ENCODE measurements at places on chromosomes 4 and X.

DNA sequence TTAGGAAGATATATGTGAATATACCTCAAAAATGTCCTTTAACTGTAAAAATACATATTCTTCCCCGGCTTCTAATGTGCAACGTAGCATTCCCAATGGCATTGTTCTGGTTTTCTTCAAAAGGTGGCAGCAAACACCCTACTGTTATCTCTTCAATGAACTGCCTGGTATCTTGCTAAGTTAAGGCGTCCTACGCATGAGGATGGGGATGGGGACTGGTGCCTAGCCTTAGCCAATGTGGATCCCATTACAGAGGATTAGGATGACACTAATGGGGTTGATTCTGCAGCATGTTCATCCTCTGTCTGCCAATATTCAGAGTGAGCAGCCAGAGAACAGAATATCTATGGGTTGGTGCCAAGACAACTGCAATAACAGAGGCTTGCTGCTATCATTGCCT, 334.9 kb upstream of the ADGRL3 start:
- DNase-seq: no peak

- peak; percentile 33 for DNase-seq
Observed at GRCh38 chrX:21479695-21480270, 105.6 kb downstream of the CNKSR2 start.

GRCh38 chr4:2867758-2868491, 24.3 kb downstream of the ADD1 start:
- no peak for DNase-seq

GRCh38 chrX:20026278-20026677, 35.4 kb upstream of the BCLAF3 start:
- DNase-seq: peak; percentile 60

- DNase-seq: no peak
Observed at GRCh38 chrX:48482526-48482925, 6.5 kb downstream of the FTSJ1 start.

- DNase-seq: no peak
Observed at GRCh38 chrX:110132450-110133114, 129.7 kb downstream of the TMEM164 start.

DNA sequence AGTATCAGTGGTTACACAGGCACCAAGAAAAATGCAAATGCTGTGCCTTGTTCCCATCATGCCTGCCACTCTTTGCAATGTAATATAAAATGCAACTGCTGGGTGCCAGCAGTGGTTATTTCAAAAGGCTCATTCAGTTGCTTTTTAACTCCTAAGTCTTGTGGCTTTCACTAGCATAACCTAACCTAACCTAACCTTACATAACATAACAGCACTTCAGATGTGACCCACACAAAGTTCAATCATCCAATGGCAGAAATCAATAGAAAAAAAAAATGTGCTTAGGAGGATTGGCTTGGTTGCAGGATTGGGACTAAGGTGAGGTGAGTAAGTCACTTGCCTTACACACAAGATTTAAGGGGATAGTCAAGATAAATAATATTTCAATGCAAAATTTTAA, 60.2 kb upstream of the VMA21 start:
- DNase-seq: no peak

GRCh38 chr4:40234519-40235039, 37.7 kb downstream of the RHOH start:
- no peak for DNase-seq

DNA sequence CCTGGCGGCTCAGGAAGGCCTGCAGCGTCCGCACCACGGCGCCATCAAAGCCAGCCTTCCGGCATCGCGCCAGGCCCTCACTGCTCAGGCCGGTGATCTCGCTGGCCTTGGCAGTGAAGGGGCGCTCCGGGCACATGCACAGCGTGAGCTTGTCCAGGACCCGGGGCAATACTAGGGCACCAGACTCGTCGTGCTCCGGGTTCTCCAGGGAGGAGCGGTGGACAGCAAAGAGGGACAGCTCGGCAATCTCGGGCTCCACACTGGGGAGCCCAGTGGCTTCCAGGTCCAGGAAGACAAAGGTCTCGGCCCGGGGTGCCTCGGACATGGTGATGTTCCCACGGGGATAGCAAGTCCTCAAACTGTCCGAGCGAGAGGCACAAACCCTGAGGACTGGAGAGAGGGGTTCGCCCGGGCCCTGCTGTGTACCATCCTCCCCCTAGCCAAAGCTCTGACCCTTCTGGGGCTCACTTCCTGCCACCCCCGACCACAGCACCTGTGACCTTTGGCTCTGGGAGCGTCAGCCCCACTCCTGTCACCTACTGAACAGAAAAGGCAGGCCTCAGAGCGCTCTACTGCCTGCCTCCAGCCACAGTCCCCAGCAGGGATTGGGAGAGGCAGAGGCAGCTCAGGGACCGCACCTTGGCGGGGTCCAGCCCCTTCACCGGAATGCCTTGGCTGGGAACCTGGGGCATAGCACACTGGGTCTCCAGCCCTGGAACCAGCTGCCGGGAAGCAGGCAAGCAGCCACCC, 575 bp downstream of the TREX2 start:
- DNase-seq: no peak

- no peak for DNase-seq
Observed at GRCh38 chr4:115396034-115396433, 282.6 kb upstream of the NDST4 start.

GRCh38 chr4:72295966-72296557, 264.3 kb downstream of the NPFFR2 start:
- peak; percentile 30 for DNase-seq

DNA sequence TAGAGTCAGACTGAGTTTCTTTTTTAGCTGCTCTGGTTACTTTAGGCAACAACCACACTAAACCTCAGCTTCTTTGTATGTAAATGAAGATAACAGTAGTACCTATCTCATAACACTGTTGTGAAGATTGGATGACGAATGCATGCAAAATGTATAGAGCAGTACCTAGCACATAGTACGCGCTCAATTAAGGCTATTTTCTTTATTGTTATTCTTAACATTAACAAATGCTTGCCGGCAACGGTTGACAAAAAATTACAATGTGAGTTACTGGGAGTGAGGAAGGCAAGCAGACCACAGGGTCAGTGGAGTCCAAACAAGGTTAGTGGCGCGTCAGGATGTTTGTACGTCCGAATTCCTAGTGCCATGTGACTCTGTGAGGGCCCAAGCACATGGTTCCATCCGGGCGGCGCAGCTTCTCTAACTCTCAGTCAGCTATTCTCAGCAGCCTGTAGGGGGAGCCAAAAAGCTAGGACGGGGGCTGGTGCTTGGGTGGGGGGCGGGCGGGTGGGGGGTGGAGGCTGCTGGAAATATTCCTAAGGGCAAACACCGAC, 821 bp upstream of the NALF2 start:
- DNase-seq: no peak

DNA sequence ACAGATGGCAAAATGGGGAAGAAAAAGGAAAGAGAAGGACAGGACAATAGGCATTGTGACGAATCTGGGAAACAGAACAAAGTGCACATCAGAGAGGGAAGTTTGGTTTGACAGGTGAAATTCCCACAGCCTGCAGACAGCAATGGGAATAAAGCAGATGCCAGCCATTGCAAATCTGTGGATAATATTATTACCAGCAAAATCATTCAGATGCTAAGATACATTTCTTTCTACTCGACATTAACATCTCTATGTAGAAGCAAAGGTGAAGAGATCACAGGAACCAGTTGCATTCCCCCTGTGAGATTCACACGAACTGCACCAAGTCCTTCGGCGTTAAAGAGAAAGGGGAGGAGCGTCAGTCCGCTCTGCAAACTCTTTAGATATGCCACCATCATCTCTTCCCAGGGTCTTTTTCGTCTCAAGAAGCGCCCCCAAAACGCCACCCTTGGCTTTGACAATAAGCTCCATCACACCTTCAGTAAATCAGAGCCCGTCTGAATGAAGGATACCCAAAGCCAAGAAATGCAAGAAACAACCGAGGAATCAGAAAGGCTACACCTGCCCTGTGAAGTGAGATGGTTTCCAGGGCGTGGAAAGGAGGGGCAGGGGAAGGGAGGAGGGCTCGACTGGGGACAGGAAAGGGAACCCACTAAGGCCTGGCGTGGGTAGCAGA, 1.9 kb downstream of the NEUROG2 start:
- no peak for DNase-seq

GRCh38 chr4:152265149-152265621, 270.7 kb downstream of the FBXW7 start:
- peak; percentile 72 for DNase-seq

DNA sequence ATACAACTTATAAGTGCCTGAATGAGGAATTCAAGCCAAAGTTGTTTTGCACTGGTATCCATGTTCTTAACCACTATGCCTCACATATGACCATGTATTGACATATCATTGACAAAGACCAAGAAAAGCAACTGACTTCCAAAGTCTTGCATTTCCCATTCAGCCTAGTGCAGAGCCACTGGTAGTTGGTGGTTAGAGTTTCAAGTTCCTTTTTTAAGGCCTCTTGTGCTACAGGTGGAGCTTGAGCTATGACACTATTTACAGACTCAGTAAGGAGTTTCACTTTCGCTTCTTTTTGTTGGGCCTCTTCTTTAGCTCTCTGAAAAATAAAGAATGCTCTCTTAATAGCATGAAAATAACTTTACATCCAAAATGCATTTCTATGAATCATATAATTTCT, 763.0 kb downstream of the DMD start:
- peak; percentile 49 for DNase-seq

- no peak for DNase-seq
Observed at GRCh38 chrX:2917767-2918166, 11.4 kb downstream of the ARSD start.

GRCh38 chr4:20086067-20086798, 165.5 kb upstream of the SLIT2 start:
- no peak for DNase-seq

GRCh38 chrX:48025561-48025960, 18.8 kb downstream of the SPACA5 start:
- DNase-seq: peak; percentile 48

DNA sequence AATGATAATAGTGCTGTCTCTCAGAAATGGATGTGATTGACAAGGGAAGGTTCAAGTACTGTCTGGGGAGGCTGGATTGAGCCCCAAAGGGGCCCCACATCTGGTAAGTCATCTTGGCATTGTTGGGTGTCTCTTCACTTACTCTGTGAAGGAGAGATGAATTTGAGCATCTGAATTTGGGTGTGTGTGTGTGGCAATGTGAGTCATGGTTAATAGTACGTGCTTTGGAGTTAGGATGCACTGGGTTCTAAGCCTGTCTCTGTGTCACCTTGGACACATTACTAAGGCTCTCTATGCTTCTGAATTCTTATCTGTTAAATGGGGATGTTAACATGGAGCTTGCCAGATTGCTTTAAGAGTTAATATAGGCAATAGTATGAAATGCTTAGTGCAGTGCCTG, 80.4 kb downstream of the FRAS1 start:
- DNase-seq: no peak

- peak; percentile 12 for DNase-seq
Observed at GRCh38 chr4:75800972-75801371, 76.6 kb downstream of the USO1 start.

DNA sequence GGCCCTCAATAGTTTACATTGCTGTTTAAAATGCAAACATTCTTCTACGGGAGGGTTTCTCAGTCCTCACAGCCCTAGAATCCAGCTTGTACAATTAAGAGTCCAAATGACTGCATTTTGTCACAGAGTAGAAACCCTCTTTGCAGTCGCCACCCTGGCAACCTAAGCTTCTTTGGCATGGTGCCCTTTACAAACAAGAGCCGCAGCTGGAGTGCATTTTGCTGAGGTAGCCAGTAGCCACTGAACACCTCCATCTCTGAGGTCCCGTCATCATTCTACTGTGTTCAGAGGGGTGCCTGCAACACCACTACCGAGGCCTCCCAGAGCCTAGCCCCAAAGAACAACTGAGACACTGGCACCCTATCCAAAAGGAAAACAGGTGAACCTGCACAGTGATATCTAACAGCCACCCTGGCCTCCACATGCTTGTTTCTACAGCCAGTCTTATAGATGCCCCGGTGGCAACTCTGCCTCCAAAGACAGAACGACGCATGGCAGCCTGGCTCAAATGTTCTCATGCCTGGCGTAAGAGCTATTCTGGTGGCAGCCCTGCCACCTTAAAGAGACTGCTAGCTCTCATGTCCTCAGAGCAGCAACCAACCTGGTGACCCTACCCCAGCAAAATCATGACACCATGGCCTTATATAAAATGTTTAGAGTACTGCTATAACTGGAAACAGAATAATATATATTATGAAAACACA, 801.9 kb downstream of the TECRL start:
- no peak for DNase-seq

DNA sequence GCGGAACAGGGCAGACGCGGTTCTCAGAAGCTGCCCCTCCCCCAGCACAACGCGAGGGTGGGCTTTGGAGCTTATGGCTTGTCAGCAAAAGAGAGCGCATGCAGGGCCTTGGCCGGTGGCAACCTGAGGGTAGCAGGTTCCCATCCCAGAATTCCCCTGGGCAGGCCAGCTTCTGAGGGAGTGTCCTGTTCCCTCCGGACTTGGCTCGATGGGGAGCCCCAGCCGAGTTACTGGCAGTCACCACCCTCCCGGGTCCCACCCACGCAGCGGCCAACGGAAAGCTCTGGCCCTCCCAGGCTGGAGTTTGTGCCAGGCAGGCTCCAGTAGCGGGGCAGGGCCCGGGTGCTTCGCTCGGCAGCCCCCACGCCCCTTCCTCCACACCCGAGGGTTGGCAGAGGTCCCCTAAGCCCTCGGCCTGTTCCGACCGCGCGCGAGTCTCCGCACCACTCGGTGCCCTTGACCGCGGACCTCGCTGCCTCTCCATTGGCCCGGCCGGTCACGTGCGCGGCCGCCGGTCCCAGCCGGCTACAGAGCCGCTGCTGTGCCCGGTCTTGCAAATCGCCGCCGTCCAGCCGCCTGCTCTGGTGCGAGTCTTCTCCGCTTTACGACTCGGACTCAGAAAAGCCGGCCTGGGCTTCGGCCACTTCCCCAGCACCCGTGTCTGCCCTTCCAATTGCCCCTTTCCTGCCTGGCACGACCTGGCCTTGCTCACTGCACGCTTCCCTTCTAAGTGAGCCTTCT, 20.9 kb upstream of the MTM1 start:
- no peak for DNase-seq

- DNase-seq: no peak
Observed at GRCh38 chr4:164501074-164501473, 252.9 kb upstream of the SMIM31 start.

- DNase-seq: no peak
Observed at GRCh38 chr4:136112116-136112515, 1420.2 kb downstream of the PCDH18 start.

DNA sequence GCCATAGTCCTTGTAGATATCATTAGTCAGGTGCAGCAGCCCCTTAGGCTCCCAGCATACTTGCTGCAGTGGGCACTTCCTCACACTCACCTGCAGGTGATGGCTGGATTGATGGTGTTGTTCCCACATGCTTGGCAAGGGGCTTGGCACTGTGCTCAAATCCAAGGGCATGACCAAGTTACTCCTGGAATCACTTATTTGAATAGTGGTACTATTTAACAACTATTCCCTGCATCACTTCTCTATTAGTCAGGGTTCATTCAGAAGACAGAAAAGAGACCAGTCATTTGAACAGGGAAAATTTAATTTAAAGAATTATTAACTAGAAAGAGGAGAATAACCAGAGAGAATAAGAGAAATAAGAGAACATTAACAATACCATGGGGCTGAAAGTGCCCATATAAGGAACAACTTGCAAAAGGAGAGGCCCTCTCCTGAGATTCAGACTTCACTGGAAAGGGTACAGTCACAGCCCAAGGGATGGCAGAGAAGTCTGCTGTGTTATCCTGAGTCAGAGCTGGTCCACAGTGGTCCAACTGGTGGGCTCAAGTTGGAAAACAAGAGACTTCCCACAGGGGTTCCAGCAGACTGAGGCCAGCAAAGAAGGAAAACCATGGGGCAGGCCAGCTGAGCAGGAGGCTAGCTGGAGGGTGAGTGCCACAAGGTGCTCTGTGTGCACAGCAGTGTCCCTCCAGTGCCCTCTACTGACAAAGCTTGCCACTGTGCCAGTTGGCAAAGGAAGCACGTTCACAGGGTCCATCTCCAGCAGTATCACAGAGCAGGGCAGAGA, 9.8 kb downstream of the SPP1 start:
- peak; percentile 71 for DNase-seq

Measured in A172 (cell line).